Dermis lymphatic vessel endothelial cell (primary cell): ENCODE measurements at places on chromosomes 7 and 10. TPM values are rescaled to one million over a fixed set of nuclear protein-coding genes. Genes with fewer than 3 reads are reported as not detected.

The PDE6C gene
- not detected in 2 replicates for total RNA-seq

The OR2A5 gene
- not detected in 2 replicates for total RNA-seq

The DENND10 gene
- total RNA-seq = 60.2 and 75.1 TPM in 2 replicates

The CYP2C18 gene
- not detected in 2 replicates for total RNA-seq

The TRIM50 gene
- not detected in 2 replicates for total RNA-seq

The BUD31 gene
- 76.5 and 82.6 TPM in 2 replicates for total RNA-seq

The TMEM225B gene
- 0.11 TPM in 1 of 2 replicates, not detected in the other for total RNA-seq

The TUBAL3 gene
- total RNA-seq = not detected in 2 replicates

The WNT2 gene
- total RNA-seq = not detected in 2 replicates

The HOXA4 gene
- total RNA-seq = 0.43 and 0.65 TPM in 2 replicates

The ITIH5 gene
- total RNA-seq = 0.33 and 0.52 TPM in 2 replicates
